ENCODE measurements at places on chromosomes 2 and 18.

DNA sequence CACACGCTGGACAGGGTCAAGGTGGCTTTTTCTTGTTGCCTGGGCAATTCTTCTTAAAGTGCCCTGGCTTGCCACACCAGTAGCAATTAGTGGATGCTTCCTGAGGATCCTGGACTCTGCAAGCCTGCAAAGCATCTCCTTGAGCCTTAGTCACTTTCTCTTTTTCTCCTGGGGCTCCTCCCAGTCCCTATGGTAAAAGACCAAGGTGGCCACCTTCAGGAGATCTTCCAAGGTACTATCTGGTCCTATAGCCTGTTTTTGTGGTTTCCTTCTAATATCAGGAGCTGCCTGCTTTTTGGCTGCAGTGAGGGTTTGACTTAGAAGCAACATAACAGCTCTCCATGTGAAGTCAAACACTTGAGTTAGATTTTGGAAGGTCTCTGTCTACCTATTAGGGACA is 33.3 kb upstream of the GMCL1 start:
- DNase-seq, result no peak

- no peak for DNase-seq
These were observed 6.4 kb downstream of the ARL4C start for GRCh38 chr2:234490271-234491091.

GRCh38 chr18:69845593-69846506 is 101.8 kb downstream of the CD226 start:
- no peak for DNase-seq

- no peak for DNase-seq
These were observed 31.8 kb downstream of the TMEM17 start for GRCh38 chr2:62474176-62474575.

DNA sequence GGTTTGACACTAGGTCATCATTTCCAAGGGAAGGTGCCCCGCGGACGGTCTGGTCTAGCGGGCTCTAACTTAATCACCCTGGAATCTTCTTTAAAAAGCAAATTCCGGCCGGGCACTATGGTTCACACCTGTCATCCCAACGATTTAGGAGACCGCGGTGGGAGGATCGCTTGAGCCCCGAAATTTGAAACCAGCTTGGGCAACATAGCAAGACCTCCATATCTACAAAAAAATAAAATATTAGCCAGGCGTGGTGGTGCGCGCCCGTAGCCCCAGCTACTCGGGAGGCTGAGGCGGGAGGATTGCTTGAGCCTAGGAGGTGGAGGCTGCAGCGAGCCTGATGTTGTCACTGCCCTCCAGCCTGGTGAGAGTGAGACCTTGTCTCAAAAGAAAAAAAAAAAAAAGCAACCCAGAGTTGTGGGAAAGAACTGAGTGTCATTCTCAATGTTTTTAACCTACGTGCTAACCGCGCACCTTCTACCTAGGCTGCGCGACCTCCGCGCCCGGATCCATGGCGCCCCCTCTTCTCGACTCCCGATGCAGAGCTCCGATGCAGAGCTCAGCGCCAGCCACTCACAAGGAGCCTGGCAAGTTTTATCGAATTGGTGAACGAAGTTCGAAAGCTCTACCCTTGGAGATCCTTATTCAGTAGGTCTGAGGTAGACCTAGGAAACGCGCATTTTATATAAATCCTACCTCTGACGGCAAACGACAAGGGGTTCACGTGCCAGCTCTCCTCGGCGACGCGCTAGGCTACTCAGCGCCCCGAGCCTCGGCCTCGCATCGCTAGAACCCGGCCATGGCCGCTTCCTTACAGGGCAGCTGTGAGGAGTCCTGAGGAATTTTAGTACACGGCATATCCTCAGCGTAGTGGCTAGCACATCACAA is 888 bp upstream of the TWSG1 start:
- no peak for DNase-seq

GRCh38 chr2:96159084-96159830 is 14.0 kb upstream of the DUSP2 start:
- DNase-seq, result no peak

DNA sequence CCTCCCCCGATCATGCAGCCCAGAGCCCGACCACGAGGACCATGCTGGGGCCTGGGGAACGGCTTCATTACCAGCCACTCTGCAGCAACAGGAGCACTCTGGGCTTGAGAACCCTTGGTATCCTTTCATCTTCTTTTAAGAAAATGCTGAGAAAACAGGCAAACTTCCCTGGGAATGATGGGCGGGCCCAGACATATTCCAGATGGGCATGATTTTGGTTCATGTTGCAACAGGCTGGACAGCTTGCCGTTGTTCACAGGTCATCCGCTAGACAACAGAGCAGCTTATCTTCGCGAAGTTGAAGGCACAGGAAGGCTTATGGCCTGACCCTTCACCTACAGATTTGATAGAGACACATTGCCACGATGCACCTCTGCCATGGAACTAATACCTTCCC is 121.0 kb downstream of the KLHL29 start:
- no peak for DNase-seq
